ENCODE measurements at places on chromosomes 3 and 15.
A peak's percentile ranks its signal among the peaks of the same experiment; 100 is the strongest.

- DNase-seq = no peak
Observed at GRCh38 chr3:124639406-124640237, 90.6 kb upstream of the UMPS start.

GRCh38 chr3:77786216-77786615 is 746.3 kb downstream of the ROBO2 start:
- no peak for DNase-seq

- DNase-seq = no peak
Observed at GRCh38 chr3:20186600-20187004, 596 bp upstream of the SGO1 start.

- no peak for DNase-seq
Observed at GRCh38 chr15:50053055-50053856, 65.8 kb downstream of the ATP8B4 start.

DNA sequence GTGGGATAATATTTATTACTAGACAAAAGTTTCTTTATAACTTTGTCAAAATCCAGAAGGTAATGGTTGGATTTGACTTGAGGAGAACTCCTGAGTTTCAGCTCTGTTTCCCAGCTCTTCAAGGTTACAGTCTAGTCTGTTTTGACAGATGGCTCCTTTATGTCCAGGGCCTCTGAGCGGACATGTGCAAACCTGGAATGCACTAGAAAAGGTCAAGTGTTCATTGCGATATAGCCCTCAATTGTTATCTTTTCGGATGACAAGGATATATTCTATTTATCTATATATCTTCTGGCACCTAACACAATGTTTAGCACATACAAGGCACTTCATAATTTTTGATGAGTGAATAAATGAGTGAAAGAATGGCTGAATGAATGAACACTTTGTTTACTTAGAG is 513.2 kb upstream of the GOLIM4 start:
- DNase-seq = no peak

GRCh38 chr3:100912976-100913545 is 80.2 kb downstream of the ABI3BP start:
- no peak for DNase-seq

DNA sequence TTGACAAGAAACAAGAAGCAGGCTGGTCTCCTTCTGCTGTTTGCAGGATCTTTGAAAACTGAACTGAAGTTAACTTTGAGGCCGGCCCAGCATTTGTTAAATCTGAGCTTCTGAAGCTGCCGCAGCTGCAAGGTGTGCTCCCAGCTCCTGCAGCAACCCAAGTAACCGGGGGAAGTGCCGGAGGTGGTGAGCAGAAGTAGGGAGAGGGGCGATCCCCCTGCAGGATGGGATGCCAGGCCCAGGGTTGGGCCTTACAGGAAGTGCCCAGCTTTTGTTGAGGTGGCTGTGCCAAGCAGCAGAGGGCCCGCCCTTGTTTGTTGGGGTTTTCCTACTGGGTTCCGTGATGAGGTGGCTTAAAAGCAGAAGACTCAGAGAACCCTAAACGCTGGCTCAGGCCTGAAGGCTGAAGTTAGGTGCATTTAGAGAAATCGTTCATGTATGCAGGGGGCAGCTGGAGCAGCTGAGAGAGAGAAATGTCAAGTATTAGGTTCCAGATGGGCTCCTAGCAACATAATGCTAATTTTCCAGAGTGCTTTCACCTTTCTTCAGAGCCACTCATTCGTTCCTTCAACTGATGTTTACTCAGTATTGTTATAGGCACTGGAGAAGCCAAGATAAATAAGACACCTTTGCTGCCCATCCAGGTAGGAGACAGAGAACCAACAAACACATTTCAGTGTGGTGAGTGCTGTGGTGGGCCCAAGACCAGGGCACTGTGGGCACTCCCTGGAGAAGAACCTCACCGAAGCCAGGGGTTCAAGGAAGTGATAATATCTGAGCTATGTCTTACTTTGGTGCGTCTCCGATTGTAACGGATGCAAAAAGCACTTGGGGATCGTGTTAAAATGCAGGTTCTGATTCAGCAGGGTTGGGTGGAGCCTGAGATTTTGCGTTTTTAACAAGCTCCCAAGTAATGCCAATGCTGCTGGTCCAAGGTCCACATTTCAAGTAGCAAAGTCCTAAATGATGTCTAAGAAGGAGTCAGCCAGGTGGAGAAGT is 42.2 kb upstream of the PLCL2 start:
- DNase-seq = peak; percentile 81

- no peak for DNase-seq
Observed at GRCh38 chr15:91853511-91853947, at the start of gene SLCO3A1. TSS of gene SLCO3A1 (plus strand) at chr15:91853708.

GRCh38 chr15:92100301-92100700 is 246.8 kb downstream of the SLCO3A1 start:
- DNase-seq = no peak

GRCh38 chr3:138404121-138404520 is 30.3 kb upstream of the ESYT3 start:
- DNase-seq = no peak

- no peak for DNase-seq
Observed at GRCh38 chr3:49868862-49869466, 742 bp downstream of the CAMKV start.

GRCh38 chr15:89531796-89532537 is 35.6 kb upstream of the RHCG start:
- DNase-seq = no peak

- no peak for DNase-seq
Observed at GRCh38 chr3:58398669-58399333, 34.8 kb downstream of the PDHB start.

DNA sequence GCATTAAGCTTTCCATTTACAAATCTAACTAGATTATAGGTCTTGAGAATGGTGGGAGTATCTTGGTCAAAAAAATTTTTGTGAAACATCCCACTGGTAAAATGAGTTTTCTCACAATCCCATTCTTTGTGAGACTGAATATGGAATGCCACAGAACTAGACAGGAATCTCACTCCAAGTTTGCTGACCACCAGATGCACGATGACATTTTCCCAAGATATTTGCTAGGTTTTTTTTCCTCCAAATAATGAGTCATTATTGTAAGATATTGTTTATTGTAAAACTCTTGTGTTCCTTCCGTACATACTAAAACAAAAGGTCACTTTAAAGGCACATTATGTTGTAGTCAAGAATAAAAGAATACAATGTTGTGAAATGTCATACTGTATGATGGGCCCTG is 53.9 kb downstream of the COPS2 start:
- DNase-seq = no peak

DNA sequence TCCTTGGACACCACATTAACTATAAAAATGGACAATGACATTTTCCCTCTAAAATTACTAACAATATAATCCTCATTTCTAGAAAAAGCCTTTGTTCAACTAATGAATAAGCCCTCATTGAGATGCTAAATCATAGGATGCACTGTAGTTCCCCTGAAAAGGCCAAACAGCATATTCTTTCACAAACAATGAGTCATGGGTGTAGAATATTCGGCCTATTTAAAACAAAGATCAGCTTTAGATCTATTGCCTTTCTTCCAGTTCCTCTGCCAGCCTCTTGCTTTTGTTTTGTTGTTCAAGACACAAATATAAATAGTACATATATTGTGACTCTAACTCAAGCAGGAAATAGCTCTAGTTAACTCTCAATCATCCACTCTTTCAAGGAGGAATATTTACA is 82.5 kb downstream of the ADAM10 start:
- DNase-seq = no peak

DNA sequence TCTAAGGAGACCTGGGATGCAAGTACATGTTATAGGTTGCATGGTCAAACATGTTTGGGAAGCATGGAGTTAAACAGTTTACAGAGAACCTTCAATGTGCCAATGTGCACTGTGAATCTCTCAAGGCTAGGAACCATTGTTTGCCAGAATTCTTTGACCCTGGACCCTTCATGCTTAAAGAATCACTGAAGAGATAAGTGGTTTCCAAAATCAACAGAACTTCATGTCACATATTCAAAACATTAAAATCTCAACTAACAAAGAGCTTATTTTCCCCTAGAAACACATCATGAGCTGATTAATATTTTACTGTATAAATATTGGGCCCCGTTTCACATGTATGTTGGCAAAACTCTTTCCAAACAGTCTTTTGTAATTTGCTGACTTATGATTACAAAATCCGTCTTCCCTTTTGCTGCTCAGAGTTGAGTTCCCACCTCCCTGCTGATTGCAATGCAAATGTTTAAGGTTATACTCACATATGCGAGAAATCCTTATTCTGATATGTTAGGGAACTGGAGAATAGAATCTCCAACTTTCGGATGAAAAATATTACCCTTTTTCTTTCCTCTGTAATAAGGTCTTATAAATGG is 380.2 kb downstream of the DIPK2A start:
- DNase-seq = no peak

- DNase-seq = no peak
Observed at GRCh38 chr15:53115563-53115962, 325.4 kb upstream of the ONECUT1 start.

GRCh38 chr3:10192953-10193691 is 28.4 kb downstream of the IRAK2 start:
- peak; percentile 75 for DNase-seq

DNA sequence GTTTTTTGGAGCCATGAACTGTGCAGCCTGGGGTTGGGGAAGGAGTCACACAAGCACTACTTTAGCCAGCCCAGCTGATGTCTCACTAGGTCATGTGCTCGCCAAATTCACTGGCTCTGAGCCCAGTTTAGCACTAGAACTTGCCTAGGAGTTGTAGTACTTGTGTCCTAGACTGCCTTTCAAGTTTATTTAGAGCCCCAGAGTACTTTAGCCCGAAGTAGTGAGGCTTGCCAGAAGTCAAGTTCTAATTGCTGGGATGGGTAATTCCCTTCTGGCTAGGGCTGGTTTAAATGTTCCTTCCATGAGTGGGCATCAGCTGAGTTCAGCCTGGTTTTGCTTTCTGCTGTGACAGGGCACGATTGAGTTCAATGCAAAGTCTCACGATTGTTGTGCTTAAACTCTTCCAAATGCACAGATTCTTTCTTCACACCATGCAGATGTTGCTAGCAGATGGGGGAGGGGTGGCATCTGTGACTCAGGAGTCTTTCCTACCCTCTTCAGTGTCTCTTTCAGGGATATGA is 228.2 kb upstream of the ZPLD1 start:
- DNase-seq = no peak

DNA sequence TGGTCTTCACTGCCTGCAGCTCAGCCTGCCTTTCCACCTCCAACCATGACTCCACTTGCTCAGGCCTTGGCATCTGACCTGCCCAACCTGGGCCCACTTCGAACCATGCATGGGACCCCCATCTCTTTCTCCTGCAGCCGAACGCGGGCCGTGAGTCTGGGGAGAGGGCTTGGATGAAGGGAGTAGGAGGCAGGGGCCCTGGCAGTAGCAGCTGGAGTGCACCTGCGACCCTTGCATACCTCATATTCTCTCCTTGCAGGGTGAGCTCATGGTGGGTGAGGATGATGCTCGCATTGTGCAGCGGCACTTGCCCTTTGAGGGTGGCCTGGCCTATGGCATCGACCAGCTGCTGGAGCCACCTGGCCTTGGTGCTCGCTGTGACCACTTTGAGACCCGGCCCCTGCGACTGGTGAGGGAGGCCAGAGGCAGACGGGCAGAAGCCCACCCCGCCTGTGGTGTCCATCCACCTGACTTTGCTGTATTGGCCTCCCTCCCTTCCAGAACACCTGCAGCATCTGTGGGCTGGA is 13.5 kb downstream of the NT5DC2 start:
- DNase-seq = no peak
